ENCODE measurements at places on chromosomes 7 and 10.

DNA sequence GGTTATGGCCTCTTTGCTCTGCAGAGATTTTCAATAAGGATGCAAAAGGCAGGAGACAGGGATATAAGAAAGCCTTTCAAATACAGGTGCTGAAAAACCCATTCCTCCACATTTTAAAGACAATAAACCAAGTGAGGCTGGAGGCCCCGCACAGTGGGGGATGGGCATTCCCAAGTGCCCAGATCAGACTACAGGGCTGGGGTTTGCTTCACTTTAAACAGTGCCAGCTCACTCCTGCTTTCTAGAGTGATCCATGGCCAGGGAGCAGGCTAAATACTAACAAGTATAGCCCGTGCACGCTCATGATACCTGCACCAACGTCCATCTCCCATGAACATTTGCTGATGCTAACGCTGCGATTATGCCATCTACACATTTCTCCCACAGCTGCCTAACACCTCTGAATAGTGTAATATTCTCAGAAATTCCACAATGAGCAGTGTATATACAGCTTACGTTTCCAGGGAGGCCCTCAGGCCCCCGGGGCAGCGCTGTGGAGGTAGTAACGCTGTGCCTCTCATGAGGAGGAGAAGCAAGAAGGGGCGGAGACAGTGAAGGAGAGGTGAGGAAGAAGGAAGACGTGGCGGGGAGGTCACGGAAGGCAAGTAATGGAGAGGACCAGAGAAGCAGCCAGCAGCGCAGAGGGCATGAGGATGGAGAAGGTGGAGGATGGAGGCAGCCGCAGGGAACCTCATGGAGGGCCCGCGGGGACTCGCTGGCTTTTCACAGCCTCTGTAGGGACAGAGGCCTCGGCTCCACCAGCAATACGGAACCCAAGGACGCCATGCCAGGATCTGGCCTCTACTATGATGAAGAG lies 141.7 kb downstream of the USP6NL start:
- no peak for DNase-seq

DNA sequence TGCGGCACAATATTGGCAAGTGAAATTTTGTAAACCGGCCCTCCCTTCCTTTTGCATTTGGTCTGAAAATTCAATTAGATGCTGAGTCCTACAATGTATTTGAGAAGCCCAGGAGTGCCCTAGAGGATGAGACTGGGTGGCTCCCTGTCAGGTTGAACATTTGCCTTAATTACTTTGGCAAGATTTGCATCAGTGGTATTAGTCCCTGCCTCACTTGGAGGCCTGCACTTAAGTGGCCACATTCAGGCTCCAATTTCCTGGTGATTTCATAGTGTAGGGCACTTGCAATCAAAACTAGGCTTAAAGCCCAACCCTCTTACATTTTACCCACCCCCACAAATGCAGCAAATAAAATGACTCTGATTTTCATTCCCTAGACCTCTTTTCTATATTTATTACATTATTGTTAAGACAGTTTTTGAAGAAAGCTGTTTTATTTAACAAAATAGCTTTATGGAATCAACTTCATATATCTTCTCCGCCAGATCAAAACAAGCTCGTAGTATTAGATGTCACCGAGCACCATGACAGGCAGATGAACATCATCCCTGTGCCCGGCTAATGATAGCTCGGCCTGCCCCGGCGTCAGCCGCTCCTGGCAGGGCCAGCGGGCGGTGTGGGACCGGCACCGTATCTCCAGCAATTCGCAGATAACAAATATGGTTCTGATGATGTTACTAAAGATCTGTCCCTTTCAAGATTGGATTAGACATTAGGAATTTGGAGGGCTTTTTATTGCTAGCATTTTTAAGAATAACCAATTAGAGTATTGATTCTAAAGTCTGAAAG lies 73.6 kb downstream of the EGFR start:
- DNase-seq: no peak

- no peak for DNase-seq
Measured at GRCh38 chr7:8117195-8117594, 144.8 kb downstream of the ICA1 start.

GRCh38 chr10:21090609-21091082 lies 193.5 kb upstream of the NEBL start:
- no peak for DNase-seq

- DNase-seq: peak; percentile 5
Measured at GRCh38 chr10:60140651-60141632, 234.6 kb upstream of the CCDC6 start.

GRCh38 chr7:42237811-42238541 lies 967 bp upstream of the GLI3 start:
- peak; percentile 71 for DNase-seq

DNA sequence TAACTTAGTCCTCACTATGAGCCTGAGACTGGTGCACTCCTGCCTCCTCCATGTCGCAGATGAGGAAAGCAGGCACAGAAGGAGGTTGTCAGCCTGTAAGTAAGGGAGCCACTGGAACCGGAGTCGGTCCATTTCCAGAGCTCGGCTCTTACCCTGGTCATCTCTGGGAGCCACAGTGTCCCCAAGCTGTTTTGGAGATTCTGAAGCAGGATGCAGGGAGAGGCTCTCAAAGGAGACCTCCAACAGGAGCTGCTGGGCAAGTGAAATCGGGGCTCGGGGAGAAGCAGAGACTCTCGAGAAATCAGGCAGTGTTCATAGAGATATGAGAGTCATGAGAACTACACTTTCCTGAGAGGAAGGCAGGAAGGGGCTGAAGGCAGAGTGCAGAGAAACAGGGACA lies 39.0 kb downstream of the VSTM4 start:
- DNase-seq: no peak

- no peak for DNase-seq
Measured at GRCh38 chr10:76088980-76089379, 657.6 kb downstream of the LRMDA start.

DNA sequence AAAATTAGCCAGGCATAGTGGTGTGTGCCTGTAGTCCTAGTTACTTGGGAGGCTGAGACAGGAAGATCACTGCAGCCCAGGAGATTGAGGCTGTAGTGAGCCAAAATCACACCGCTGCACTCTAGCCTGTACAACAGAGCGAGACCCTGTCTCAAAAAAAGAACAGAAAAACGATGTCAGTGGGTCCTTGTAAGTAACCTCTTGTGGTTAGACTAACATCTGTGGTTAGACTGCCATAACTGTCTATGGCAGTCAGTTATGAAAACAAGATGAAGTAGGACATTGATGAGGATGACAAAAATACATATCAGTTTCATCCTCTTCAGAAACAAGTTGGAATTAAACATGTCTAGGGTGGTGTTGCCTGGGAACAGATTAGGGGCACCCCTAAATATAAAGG lies 53.3 kb downstream of the AKAP9 start:
- DNase-seq: no peak

DNA sequence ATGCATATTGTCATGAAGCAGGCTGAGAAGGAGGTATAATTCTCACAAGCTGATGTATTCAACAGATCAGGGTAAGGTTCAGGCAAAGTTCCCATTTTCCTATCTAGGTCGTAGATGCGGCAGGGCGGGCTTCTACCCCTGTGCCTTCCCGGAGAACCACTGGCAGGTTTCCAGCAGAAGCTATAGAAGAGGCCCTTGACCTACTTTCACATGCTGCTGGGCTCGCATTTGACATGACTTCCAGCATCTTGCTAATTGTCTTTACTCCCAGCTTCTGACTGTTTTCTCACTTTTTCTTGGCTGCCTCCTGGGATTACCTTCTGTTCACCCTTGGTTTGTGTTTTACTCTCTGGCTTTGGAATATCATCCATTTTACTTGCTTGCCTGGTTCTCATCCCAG lies 32.6 kb upstream of the ORC5 start:
- no peak for DNase-seq

- DNase-seq: peak; percentile 97
Measured at GRCh38 chr7:23246555-23246954, at the start of gene GPNMB. Gene GPNMB (plus strand): TSS chr7:23246775. CDS start chr7:23246858, 83 bp downstream.

DNA sequence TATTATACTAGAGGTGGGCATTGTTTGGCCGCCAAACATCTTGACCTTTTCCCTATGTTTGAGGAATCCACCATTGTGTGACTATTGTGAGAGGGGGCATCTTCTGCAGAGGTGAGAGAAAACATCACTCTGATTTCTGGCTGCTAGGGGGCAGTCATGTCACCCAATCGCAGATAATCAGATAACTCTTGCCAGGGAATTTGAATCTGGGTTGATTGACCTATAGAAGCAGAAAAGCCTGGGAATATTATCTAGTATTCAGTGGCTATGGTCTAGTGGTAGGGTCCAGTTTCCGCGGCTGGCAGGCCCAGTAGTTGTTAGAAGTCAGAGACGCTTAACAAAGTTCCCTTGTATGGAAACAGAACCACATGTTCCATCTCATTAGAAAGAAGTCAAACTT lies 808.5 kb downstream of the PHTF2 start:
- DNase-seq: no peak

DNA sequence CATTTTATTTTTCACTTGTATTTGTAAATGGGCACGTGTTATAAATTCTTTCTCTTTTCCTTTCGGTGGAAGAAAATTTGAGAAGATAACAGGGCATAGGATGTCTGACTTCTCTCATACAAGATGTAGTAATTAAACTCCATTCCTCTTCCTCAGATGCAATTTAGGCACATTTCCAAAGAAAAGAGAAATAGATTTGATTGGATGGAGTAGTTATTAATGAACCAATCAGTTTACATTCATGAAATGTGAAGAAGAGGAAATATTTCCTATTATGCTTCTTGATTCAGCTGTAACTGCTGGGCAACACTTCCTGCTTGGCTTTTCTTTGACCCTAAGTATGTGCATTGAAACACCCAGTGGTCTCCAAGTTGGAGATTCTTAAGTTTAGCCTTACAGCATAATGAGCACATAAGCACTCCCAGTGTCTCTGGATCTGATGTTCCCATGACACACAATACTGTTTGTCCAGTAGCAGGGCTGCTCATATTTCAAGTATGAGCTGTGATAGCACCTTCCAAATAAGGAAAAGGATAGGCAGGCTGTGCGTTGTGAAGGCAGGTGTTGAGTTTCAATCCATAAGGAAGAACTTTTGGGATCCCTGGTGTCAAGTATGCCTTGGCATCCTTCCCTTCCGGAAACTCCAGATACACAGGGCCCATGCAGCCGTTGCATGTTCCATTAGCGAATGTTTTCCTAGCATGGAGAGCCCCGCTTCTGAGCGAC lies 33.4 kb upstream of the COBL start:
- no peak for DNase-seq

- DNase-seq: no peak
Measured at GRCh38 chr7:134045716-134046115, 81.4 kb upstream of the LRGUK start.

DNA sequence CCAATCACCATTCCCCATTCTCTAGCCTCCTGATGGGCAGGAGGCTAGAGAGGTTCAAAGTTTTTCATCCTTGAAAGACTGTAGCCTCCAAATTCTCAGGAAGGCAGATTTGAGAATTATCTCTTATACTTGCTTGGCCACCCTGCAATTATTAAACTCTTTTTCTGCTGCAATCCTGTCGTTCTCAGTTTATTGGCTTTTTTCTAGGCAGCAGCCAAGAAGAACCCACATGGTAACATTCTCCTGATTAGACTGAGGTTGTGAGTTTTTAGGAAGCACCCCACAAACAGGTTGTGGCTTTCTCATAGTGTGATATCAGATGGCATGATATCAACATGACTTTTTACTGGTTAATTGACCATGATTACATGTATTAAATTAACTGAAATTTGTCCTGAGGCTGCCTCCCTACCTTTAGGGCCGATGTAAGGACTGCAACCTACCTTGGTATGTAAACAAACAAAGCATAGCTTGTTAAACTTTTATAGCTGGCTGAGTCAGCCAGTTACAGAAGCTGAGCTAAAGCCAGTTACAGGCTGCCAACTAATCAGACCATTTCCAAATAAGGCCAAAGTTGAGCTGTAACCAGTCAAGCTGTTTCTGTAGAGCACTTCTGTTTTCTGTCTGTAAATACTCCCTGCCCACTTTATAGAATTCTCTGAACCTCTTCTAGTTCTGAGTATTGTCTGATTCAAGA lies 3.2 kb upstream of the ZNF248 start:
- DNase-seq: peak; percentile 86

GRCh38 chr10:5168897-5169420 lies 16.0 kb downstream of the AKR1C8 start:
- no peak for DNase-seq

GRCh38 chr7:108270385-108271015 lies 140.3 kb upstream of the LAMB4 start:
- no peak for DNase-seq

- no peak for DNase-seq
Measured at GRCh38 chr10:9015447-9015846, 961.0 kb downstream of the GATA3 start.

GRCh38 chr7:36723951-36724664 lies at the start of gene AOAH:
Gene AOAH (minus strand): TSS chr7:36724494. CDS start chr7:36724148, 346 bp downstream.
- DNase-seq: no peak

DNA sequence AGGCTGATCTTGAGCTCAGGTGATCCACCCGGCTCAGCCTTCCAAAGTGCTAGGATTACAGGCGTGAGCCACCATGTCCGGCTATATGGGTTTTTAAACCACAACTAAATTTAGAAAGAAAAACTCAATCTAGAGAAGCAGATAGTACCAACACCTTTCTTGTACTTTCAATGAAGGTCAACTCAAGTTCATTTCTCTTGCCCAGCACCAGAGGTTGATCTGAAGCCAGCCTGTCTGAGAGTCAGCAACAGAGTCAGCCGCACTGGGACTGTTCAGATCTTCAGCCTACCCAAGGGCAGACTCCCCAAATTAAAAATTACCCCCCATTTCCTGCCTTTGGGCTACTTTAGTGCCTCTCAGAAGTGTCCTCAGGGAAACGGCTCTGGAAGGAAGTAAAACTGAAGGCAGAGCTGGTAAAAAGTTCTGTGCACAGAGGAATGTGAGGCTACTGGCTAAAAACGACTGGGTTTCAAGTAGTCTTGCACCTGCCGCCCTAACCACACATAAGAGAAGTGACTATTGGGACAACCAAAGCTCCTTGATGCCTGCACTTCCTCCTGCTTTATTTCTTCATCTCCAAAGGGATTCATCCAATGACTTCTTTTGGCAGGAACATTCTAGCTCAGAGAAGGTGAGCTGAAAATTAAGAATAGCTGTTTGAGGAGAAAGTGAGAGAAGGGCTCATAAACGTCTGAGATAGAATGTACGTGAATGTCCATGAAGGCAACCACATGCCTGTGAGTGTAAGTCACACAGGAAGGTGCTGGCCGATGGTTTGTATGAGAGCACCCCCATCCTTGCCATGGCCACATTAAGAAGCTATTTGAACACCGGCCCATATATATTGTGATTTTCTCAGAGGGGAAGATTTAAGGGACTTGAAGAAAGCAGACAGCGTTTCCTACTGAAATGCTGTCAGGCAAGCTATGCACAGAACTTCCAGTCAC lies 142.4 kb upstream of the PRR15 start:
- DNase-seq: no peak

- no peak for DNase-seq
Measured at GRCh38 chr10:11831520-11831951, 8.4 kb downstream of the PROSER2 start.

- DNase-seq: no peak
Measured at GRCh38 chr7:102115181-102115580, 171.5 kb upstream of the SH2B2 start.

- peak; percentile 25 for DNase-seq
Measured at GRCh38 chr10:101829561-101830315, 11.5 kb upstream of the OGA start.

GRCh38 chr10:110008518-110009339 lies 945 bp downstream of the ADD3 start:
- peak; percentile 13 for DNase-seq

Measured in EH (cell line).